Psoas muscle (tissue), 8 donors: ENCODE measurements at places on chromosomes 16 and 17. TPM values are rescaled to one million over a fixed set of nuclear protein-coding genes. Genes with fewer than 3 reads are reported as not detected.

Gene KCNJ18
- not detected for total RNA-seq

Gene FGF11
- total RNA-seq = 21.1 TPM

Gene FBXO39
- total RNA-seq = 0.34 TPM

Gene TVP23A
- total RNA-seq = 0.07 TPM

Gene CACNG4
- total RNA-seq = not detected

Gene KRTAP2-2
- not detected for total RNA-seq

Gene PLA2G15
- 65.0 TPM for total RNA-seq

Gene GPRC5B
- total RNA-seq = 124 TPM

Gene CD79B
- total RNA-seq = 2.8 TPM

Gene GJC1
- 4.7 TPM for total RNA-seq

Gene PYDC1
- not detected for total RNA-seq

Gene SRCAP
- total RNA-seq = 46.0 TPM

Gene HOXB1
- not detected for total RNA-seq

Gene TBKBP1
- 20.4 TPM for total RNA-seq

Gene SOST
- not detected for total RNA-seq

Gene GAS2L2
- total RNA-seq = not detected

Gene TAC4
- total RNA-seq = not detected

Gene OR4D1
- not detected for total RNA-seq

Gene HOXB4
- total RNA-seq = 1.6 TPM

Gene ABCA6
- 6.8 TPM for total RNA-seq

Gene HOXB5
- 0.71 TPM for total RNA-seq

Gene NPB
- total RNA-seq = 0.42 TPM

Gene KRT9
- not detected for total RNA-seq

Gene NR1D1
- 88.7 TPM for total RNA-seq

Gene CD300H
- total RNA-seq = not detected

Gene SPATA22
- not detected for total RNA-seq

Gene ITGAD
- not detected for total RNA-seq

Gene PRDM7
- not detected for total RNA-seq

Gene TMEM106A
- total RNA-seq = 3.4 TPM

Gene ST6GALNAC2
- 17.8 TPM for total RNA-seq

Gene C17orf78
- not detected for total RNA-seq

Gene MT1M
- total RNA-seq = 2.8 TPM

Gene SLC16A13
- 0.57 TPM for total RNA-seq

Gene PTX4
- total RNA-seq = not detected

Gene TP53TG3
- 1.1 TPM for total RNA-seq

Gene SOX15
- 0.19 TPM for total RNA-seq

Gene COA3
- total RNA-seq = 85.2 TPM

Gene CRYM
- 33.4 TPM for total RNA-seq

Gene CORO6
- total RNA-seq = 620 TPM

Gene EFCAB5
- not detected for total RNA-seq

Gene KRTAP17-1
- total RNA-seq = not detected

Gene USP22
- 287 TPM for total RNA-seq

Gene DHRS7C
- total RNA-seq = 41.8 TPM

Gene OR3A2
- total RNA-seq = not detected

Gene OR3A3
- not detected for total RNA-seq

Gene GSG1L
- total RNA-seq = 0.17 TPM
